ENCODE measurements at places on chromosomes 4 and X.

DNA sequence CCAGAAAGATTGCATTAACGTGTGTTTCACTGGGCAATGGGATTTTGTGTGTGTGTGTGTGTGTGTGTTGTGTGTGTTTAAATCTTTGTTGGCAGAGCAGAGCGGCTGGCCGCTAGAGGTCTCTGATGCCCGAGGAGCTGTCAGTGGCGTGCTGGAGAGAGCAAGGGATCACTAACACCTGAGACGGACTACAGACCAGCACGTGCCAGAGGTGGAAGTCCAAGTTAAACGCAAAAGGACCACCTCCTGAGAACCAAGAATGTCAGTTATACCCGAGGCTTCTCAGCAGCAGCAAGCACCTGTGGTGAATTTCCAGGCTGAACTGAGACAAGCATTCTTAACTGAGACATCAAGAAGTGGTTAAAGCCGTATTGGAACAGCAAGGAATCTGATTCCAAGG, 9.0 kb upstream of the SLC25A14 start:
- peak; percentile 13 for DNase-seq

DNA sequence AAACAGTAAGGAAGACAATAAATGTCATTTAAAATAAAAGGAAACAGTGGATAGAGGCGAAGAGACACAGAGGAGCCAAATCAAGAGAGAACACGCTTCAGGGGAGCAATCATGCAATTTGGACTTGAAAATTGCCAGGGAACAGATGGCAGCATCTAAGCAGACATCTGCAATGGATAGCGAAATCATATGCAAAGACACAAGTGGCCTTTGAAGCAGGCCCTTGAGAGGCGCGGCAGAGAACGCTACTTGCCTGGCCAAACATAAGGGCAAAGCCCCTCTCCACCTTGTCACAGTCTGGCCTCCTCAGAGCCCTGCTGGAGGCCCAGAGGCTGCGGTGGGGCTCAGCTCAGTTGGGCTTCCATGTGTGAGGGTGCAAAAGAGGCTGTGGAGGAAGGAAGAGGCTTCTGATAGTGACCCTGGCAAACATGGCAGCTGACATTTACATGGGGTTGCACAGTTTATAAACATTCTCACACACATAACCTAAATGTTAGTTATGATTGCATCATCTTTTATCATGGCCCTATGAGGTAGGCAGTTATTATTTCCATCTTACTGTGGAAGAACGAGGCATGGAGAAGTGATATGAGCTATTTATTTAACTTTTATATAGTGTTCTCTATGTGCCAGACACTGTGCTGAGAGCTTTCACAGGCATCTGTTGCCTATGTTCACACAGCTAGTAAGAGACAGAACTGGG, 18.3 kb downstream of the ADGRG4 start:
- no peak for DNase-seq

DNA sequence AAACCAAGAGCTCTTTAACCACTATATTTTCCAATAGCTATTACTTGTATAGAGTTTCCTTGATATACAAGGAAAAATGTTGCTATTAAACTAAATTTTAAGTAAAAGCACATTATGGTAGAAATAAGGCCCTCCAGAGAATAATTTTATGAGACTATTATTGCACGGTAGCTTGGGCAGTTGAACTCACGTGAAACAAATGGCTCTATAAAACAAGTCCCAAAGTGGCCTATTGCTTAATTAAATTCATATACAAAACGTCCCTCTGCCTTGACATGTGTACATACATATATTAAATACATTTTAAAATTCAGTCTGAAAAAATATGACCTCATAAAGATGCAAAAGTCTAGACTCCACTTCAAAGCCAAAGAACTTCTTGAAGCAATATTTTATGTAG, 582.2 kb downstream of the CENPC start:
- no peak for DNase-seq

- DNase-seq = no peak
Observed at GRCh38 chr4:124753941-124754581, 41.5 kb upstream of the ANKRD50 start.

GRCh38 chr4:153591441-153591840, 92.6 kb upstream of the TLR2 start:
- no peak for DNase-seq

- DNase-seq = no peak
Observed at GRCh38 chr4:182126096-182126495, 117.1 kb upstream of the TENM3 start.

DNA sequence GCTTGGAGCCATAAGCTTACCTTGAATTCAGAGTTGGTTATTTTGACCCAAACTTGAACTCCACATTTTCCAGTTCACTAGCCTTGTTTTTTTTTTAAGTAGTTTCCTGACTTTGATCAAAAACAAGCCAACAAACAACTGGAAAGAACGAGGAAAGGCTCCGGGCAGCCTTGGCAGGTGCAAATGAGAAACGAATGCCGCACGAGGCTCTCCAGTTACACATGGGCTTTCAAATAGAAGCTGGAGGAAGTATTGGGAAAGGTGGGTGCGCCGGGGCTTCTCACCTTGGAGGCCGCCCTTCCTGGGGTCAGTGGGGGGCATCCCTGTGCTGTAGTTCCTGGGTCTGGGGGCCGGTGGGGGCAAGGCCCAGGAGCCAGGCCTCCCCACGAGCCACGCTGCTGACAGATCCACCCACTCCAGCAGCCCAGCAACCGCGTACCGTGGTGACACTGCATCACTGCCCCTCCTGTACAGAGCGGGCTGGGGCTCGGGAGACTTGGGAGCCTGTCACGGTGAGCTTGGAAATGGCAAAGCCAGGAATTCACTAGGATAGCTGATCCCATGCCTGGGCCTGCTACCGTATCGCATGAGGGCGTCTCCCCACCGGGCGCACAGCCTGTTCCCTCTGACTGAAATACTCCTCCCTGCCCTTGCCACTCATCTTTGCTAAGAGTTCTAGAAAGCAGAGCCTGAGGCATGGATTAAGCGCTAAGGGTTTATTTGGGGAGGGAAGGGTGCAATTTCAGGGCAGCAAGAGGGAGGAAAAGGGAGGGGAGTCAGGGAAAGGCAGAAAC, 50.9 kb upstream of the ADRA2C start:
- no peak for DNase-seq

GRCh38 chr4:166308647-166309046, 435.6 kb downstream of the TLL1 start:
- DNase-seq = no peak

GRCh38 chr4:140071806-140072205, 82.2 kb downstream of the MAML3 start:
- DNase-seq = peak; percentile 69

GRCh38 chr4:10061650-10062415, 40.5 kb upstream of the SLC2A9 start:
- no peak for DNase-seq

GRCh38 chr4:115720611-115721010, 607.2 kb upstream of the NDST4 start:
- DNase-seq = no peak

DNA sequence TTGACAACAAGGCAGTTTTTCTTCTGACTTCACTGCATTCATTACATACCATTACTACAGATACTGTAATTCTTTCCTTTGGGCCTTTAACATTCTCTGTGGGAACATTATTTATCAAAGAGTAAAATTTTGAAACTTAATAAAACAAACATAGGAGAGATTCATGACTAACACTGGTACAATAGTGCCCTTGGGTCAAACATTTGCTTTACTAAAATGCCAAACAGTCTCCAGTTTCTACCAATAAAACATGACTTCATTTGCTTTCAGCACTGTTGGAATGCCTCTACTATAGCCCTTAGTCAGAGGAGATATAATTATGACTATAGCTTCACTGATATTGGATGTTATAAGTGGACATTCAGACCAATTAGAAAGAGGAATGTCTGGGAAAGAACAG, 481.5 kb downstream of the PACRGL start:
- no peak for DNase-seq

GRCh38 chr4:83316459-83317165, 18.0 kb downstream of the HPSE start:
- DNase-seq = no peak

DNA sequence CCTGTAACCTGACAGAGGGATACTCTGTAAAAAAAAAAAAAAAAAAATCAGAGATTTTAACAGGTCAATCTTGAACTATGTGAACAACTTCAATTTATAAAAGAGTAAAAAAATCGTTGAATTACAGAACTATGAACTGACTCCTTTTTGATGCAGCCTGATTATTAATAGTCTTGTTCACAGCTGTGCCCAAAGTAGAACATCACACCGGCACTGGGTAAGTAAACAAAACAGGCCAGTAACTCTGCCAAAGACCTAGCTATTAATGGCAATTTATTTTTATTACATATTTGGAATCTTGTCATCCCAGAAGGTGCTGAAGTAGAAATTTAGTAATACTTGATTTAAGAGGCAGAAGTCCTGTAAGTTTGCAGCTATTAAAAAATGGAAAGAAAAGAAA, 31.4 kb downstream of the CPE start:
- DNase-seq = no peak

GRCh38 chr4:1721666-1722550, 587 bp downstream of the TACC3 start:
- no peak for DNase-seq

GRCh38 chr4:129264008-129264657, 168.2 kb downstream of the C4orf33 start:
- no peak for DNase-seq

- no peak for DNase-seq
Observed at GRCh38 chr4:109764376-109764775, 34.5 kb upstream of the PLA2G12A start.

- no peak for DNase-seq
Observed at GRCh38 chr4:141739636-141740035, 103.3 kb downstream of the IL15 start.

DNA sequence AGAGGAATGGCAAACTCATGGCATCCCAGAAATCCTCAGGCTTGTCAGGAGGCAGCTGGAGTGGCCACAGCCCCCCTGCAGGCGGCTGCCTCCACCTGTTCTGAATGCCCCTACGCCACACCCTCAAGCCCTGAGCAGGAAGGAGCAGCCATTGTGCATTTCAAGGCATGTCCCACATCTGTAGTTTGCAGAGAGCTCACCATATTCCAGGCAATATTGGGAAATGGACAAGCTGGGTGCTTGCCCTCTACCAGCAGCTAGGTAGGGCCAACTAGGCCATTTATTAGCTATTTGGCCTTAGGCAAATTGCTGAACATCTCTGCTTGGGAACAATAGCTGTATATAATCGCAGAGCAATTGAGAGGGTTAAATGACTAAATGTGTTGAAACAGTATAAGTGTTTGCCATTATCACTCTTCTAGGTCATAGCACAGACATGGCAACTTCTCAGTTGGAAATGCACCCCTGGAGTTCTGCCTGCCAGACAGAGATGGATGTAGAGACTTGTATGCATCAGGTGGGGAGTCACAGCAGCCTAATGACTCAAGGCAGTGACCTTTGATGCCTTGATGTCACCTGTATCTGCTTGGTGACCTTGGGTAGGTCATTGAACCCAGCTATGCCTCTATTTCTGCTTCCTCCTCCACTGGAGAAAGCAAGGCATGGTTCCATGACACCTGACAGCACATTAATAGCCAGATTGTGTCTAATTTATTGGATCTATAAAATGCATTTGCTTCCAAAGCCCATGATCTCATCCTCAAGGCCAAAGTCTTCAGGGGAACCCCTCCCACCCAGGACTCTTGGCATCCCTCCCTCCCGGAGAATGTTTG, 52.8 kb downstream of the FHDC1 start:
- no peak for DNase-seq

GRCh38 chrX:150227321-150227860, 135.7 kb upstream of the MAMLD1 start:
- no peak for DNase-seq

DNA sequence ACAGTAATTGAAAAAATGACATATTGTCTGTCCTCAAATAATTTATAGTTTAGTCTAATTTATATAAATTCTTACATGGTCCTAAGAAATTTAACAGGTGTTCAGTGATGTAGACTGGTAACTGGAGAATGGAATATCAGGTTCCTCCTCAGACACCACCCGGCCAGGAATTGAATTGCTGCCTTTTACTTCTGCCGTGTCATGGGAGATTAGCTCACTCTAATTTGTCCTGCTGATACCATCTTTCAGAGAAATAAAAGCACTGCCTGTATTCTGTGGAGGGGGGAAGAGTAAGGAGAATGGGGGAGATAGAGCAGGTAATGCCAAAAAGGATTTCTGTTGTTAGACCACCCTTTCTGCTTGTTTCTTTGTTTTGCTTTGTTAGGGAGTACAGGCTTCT, 125.2 kb upstream of the KLHL4 start:
- no peak for DNase-seq

- DNase-seq = no peak
Observed at GRCh38 chr4:94171616-94172015, 36.0 kb upstream of the SMARCAD1 start.

DNA sequence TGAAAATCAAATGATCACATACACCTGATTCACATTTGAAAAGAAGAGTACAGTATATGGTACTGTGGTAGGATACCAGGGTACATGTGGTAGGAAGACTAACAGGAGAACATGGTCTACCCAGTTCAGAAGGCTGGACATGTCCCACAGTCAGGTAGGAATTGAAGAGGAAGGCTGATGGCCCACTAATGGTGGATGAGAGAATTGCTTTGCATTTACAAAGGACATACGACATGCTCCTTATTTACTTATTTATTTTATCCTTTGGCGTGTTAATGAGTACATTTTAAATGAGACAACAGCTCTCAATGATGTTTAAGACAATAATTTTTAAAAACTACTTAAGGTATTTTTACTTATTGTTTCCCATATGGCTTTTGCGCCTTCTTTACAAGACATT, 106.7 kb upstream of the BMP2K start:
- no peak for DNase-seq

- no peak for DNase-seq
Observed at GRCh38 chrX:50211510-50211909, 6.9 kb downstream of the CCNB3 start.

DNA sequence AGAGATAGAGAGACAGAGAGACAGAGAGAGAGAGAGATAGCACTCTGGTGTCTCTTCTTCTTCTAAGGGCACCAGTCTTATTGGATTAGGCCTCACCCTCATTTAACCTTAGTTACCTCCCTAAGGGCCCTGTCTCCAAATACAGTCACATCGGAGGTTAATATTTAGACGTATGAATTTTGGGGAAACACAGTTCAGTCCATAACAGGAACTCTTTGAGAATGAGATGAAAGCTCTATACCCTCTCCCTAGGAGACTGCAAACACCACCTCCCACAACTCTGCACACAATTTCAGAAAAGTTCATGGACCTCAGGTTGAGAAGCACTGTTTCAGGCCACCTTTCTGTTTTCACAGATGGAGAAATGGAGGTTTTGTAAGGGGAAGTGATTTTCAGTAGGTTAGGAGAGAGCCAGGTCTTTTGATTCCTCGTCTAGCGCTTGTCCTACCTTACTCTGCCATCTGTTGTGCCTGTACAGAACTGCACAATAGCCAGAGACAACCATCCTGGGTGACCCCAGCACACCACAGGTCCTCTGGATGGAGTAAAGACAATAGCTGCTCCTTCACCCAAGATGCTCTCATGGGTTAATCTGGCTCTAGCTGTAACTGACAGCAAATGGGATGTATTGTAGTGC, 16.9 kb upstream of the LOC101059915 start:
- DNase-seq = no peak

Data from activated CD4-positive, alpha-beta T cell treated with anti-CD3 and anti-CD28 coated beads for 4 hours (primary cell).